ENCODE measurements at places on chromosomes 7 and 10. TPM values are rescaled to one million over a fixed set of nuclear protein-coding genes. Genes with fewer than 3 reads are reported as not detected.

DNA sequence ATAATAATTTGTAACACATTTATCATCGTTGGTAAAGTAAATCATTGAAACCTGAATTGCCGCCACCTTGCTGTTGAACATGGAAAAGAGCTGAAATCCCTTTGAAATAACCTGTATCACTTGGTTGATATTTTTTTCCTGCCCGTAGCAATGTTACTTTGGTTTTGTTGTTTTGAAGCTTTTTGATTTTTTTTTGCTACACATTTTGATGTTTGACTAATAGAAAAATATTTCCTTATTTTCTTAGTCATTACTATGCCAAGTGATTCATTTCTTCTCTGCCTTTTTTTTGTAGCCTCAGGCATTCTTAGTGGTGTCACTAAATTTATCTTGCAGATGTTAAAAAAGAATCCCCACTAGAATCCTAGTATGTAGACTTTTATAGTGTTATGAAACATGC lies 235.1 kb upstream of the MEOX2 start:
- no peak for DNase-seq
- no peaks in the 10 kb centered on the region for H3K27me3 ChIP-seq
- H3K4me1 ChIP-seq: no peaks in the 10 kb centered on the region
- no peak overlapping the region for H3K4me3 ChIP-seq
- H3K36me3 ChIP-seq: no peaks in the 10 kb centered on the region

- no peaks in the 10 kb centered on the region for H3K36me3 ChIP-seq
- no peaks in the 10 kb centered on the region for H3K4me1 ChIP-seq
- no peak for DNase-seq
- H3K27ac ChIP-seq: no peak overlapping the region
- no peaks in the 10 kb centered on the region for H3K27me3 ChIP-seq
Observed at GRCh38 chr10:99814143-99814542, 31.7 kb downstream of the ABCC2 start.

DNA sequence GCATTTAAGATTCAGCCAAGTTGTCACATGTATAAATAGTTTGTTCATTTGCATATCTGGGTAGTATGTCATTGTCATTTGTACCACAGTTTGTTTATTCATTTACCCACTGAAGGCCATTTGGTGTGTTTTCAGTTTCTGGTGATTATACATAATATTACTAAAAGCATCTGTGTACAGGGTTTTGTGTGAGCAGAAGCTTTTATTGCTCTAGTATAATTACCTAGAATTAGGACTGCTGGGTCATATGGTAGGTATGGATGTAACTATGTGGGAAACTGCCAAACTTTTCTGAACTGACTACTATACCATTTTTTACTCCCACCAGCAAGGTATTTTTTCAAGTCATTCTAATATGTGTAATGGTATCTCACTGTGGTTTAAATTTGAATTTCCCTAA lies 584.0 kb upstream of the GHITM start:
- no peak overlapping the region for H3K27ac ChIP-seq
- H3K27me3 ChIP-seq: no peaks in the 10 kb centered on the region

GRCh38 chr10:97065128-97065527 lies 120.6 kb downstream of the SLIT1 start:
- H3K27ac ChIP-seq: no peak overlapping the region
- no peaks in the 10 kb centered on the region for H3K27me3 ChIP-seq
- H3K36me3 ChIP-seq: no peaks in the 10 kb centered on the region
- H3K4me1 ChIP-seq: no peaks in the 10 kb centered on the region

DNA sequence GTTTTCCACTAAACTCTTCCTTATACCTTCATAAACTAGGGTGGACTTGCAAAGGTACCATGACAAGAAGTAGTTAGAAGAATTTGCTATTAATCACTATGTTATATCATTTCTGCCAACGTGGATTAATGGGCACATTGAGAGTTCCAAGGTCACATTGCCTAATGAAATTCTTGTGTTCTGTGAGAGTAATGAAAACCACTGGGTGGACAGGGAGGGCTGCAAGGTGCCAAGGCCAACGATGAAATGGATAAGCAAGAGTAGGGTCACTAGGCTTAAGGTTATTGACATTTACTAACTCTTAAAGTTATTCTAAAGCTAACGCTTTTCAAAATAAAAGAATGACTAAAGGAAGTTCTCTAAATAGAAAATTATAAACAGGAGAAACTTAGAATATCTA lies 6.6 kb upstream of the ABCB4 start:
- H3K4me1 ChIP-seq: no peaks in the 10 kb centered on the region
- H3K27me3 ChIP-seq: peaks cover 8% of the 10 kb centered on the region
- H3K27ac ChIP-seq: no peak overlapping the region
- no peak for DNase-seq
- H3K36me3 ChIP-seq: no peaks in the 10 kb centered on the region
- no peak overlapping the region for H3K4me3 ChIP-seq

DNA sequence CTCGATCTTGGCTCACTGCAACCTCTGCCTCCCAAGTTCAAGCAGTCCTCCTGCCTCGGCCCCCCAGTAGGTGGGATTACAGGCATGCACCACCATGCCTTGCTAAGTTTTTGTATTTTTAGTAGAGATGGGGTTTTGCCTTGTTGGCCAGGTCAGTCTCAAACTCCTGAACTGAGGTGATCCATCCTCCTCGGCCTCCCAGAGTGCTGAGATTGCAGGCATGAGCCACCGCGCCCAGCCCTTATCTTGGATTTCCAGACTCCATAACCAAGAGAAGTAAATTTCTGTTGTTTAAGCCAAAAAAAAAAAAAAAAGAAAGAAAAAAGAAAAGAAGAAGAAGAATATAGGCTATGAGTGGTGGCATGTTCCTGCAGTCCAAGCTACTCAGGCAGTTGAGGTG lies 53.3 kb upstream of the RABGEF1 start:
- no peak overlapping the region for H3K27ac ChIP-seq
- no peak overlapping the region for H3K4me3 ChIP-seq
- H3K36me3 ChIP-seq: no peaks in the 10 kb centered on the region
- no peak for DNase-seq
- H3K4me1 ChIP-seq: peaks cover 6% of the 10 kb centered on the region

DNA sequence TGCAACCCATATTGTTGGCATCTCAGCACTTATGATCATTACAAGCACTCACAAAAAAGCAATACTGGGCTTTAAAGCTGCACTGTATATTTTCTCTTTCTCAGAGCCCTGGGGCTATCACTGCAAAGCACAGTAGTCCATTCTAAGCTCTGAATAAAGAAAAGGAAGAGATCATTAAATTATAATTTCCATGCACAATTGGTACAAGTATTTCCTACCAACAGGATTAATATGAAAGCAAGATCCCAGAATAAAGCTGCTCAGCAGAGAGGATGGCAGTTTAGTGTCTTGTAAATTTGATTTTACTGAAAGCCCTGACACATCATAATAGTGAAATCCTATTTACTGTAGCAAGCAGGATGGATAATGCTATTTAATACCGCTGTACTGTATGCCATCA lies 205.3 kb downstream of the CHCHD3 start:
- H3K27me3 ChIP-seq: no peaks in the 10 kb centered on the region
- no peak for DNase-seq
- H3K4me1 ChIP-seq: no peaks in the 10 kb centered on the region
- no peak overlapping the region for H3K27ac ChIP-seq
- H3K36me3 ChIP-seq: no peaks in the 10 kb centered on the region

- H3K4me1 ChIP-seq: no peaks in the 10 kb centered on the region
- no peak for DNase-seq
- H3K27ac ChIP-seq: no peak overlapping the region
Observed at GRCh38 chr10:124225029-124225466, 131.7 kb upstream of the CHST15 start.

- no peak for DNase-seq
- peaks cover 53% of the 10 kb centered on the region for H3K36me3 ChIP-seq
Observed at GRCh38 chr7:6146666-6147065, 115.5 kb downstream of the ANKRD61 start.

- no peaks in the 10 kb centered on the region for H3K27me3 ChIP-seq
- H3K36me3 ChIP-seq: no peaks in the 10 kb centered on the region
- DNase-seq: no peak
- no peak overlapping the region for H3K4me3 ChIP-seq
- H3K4me1 ChIP-seq: no peaks in the 10 kb centered on the region
Observed at GRCh38 chr10:113305871-113306270, 247.0 kb upstream of the HABP2 start.

DNA sequence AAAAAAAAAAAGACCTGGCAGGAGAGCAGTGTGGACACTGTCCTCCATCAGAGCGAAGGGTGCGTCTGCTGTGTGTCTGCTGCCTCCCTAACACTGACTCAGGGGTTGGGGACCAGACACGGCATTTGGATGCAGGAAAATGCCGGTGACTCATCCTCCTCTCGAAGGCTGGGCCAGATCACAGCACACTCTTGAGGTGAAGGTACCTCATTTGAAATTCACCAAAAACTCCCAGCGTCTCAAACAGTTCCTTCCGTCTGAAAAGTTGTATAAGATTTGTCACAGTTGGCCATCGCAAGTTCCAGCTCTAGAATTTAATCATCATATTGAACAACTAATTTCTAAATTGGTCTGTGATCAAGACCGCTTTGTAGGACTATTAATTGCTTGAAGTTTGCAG lies 118.1 kb upstream of the LYZL2 start:
- no peak for DNase-seq
- peaks cover 14% of the 10 kb centered on the region for H3K4me1 ChIP-seq
- no peaks in the 10 kb centered on the region for H3K36me3 ChIP-seq
- no peak overlapping the region for H3K27ac ChIP-seq

GRCh38 chr10:76961841-76962240 lies 675.8 kb downstream of the KCNMA1 start:
- H3K27ac ChIP-seq: no peak overlapping the region
- H3K36me3 ChIP-seq: no peaks in the 10 kb centered on the region
- H3K27me3 ChIP-seq: no peaks in the 10 kb centered on the region
- H3K4me3 ChIP-seq: no peak overlapping the region
- H3K4me1 ChIP-seq: no peaks in the 10 kb centered on the region

- H3K36me3 ChIP-seq: no peaks in the 10 kb centered on the region
- no peak overlapping the region for H3K4me3 ChIP-seq
- no peaks in the 10 kb centered on the region for H3K4me1 ChIP-seq
- no peak for DNase-seq
Observed at GRCh38 chr7:42686594-42687156, 225.2 kb downstream of the C7orf25 start.

GRCh38 chr7:134988161-134988560 lies 1.9 kb downstream of the AGBL3 start:
- H3K27me3 ChIP-seq: no peaks in the 10 kb centered on the region
- peaks cover 29% of the 10 kb centered on the region for H3K4me1 ChIP-seq
- H3K36me3 ChIP-seq: no peaks in the 10 kb centered on the region
- H3K27ac ChIP-seq: no peak overlapping the region
- no peak for DNase-seq

DNA sequence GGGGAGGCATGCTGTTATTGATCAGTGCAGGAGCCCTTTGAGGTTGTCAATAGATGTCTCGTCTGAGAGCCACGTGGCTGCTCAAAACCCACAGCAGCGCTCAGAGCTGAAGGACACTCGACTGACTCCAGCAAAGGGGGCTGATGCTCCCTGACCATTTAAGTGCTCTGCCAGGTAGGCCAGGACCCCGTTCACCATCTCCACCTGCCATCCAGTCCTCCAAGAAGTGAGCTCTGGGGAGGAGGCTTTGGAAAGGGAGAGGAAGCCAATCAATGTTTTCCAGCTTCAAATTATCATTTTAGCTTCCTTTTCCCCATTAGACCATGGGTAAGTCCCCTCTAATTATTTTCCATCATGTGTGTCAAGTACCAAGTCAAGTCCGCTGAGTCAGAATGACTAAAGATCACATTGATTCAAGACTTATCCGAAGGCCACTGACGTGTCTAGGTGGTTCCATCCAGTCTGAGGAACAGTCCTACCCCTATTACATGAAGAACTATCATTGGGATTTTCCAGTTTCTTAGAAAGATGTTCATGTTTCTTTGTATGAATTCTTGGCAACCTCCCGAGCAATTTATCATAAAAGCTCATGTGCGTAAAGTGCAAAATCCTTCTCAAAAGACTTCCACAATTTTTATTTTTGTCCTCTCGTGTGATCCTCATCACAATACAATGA lies 302.6 kb upstream of the LYZL1 start:
- no peaks in the 10 kb centered on the region for H3K27me3 ChIP-seq
- no peaks in the 10 kb centered on the region for H3K4me1 ChIP-seq
- H3K4me3 ChIP-seq: no peak overlapping the region
- H3K36me3 ChIP-seq: no peaks in the 10 kb centered on the region

DNA sequence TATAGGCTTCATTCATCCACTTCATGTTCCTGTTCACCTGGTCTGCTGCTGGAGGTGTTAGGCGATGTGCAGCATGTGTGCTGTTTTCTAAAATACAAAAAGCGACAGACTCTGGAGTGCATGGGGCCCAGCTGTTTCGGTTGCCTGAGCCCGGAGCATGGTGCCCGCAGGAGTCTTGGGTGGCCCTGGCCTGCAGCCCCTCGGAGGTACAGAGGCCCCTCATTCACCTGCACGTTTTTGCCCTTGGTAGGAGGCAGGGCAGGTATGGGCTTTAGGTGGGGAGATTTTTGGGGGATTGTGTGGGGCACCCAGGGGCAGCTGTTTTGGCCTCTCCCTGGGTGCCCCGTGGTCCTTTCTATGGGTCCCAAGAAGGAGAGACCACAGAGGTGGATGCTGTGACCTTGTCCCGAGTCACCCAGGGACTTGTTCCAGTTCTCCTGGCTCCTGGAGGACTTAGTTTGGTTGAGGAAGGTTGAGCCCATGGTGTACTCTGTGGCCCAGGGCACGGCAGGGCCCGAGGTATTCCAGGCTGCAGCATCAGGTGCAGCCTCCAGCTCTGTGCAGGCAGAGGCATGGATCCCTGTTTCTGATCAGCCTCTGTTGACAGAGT lies 130.7 kb downstream of the TRRAP start:
- no peaks in the 10 kb centered on the region for H3K4me1 ChIP-seq
- no peak overlapping the region for H3K27ac ChIP-seq
- no peak overlapping the region for H3K4me3 ChIP-seq
- peaks cover 63% of the 10 kb centered on the region for H3K36me3 ChIP-seq

DNA sequence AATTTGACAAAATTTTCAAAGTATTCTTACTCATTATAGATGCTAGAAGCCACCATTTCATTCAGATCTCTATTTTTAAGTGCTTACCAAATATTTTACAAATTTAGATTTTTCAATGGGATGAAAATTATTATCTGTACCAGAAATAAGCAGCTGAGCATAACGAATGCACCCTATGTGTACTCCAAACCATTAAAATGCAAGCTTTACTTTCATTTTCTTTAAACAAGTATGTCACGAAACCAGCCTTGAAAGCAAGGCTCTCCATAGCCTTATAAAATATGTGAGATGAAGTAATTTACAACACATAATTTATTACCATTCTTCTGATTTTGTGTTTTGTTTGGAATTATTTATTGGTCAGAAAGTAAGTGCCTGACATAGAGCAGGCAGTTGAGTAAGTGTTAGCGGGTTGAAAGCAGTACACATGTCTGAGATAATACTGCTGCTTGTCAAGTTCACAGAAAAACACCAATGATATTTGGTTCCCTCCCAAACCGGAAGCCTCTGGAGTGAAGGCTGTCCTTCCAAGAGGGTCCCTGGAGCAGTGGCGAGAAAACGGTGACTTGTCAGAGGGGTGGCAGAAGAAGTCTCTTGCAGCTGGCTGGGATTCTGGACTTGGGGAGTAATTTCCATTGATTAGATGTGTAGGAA lies 322.7 kb upstream of the PFKP start:
- no peak overlapping the region for H3K27ac ChIP-seq
- H3K4me3 ChIP-seq: no peak overlapping the region
- H3K36me3 ChIP-seq: no peaks in the 10 kb centered on the region
- no peaks in the 10 kb centered on the region for H3K4me1 ChIP-seq
- H3K27me3 ChIP-seq: no peaks in the 10 kb centered on the region

The PNLIPRP2 gene
- not detected for total RNA-seq

The RINT1 gene
- 28.4 TPM for total RNA-seq

The SCIN gene
- total RNA-seq: 0.35 TPM

The ZNF503 gene
- total RNA-seq: 0.07 TPM

The RNF32 gene
- total RNA-seq: 0.83 TPM

The SPDYE11 gene
- not detected for total RNA-seq

The DENND11 gene
- total RNA-seq: 25.9 TPM

The MNX1 gene
- not detected for total RNA-seq

The ELMO1 gene
- total RNA-seq: 66.2 TPM

The ANLN gene
- total RNA-seq: 29.1 TPM
